ENCODE measurements at places on chromosomes 2 and 18. TPM values are rescaled to one million over a fixed set of nuclear protein-coding genes. Genes with fewer than 3 reads are reported as not detected.

The MREG gene
- total RNA-seq: 22.1 TPM

The UGT1A8 gene
- total RNA-seq: not detected

The RTKN gene
- 77.3 TPM for total RNA-seq

The PIEZO2 gene
- 7.5 TPM for total RNA-seq

The CIB4 gene
- not detected for total RNA-seq

The FAM110C gene
- total RNA-seq: 6.1 TPM

- peak; percentile 58 for DNase-seq
Observed at GRCh38 chr2:217261452-217261851, 401.6 kb upstream of the TNP1 start.

DNA sequence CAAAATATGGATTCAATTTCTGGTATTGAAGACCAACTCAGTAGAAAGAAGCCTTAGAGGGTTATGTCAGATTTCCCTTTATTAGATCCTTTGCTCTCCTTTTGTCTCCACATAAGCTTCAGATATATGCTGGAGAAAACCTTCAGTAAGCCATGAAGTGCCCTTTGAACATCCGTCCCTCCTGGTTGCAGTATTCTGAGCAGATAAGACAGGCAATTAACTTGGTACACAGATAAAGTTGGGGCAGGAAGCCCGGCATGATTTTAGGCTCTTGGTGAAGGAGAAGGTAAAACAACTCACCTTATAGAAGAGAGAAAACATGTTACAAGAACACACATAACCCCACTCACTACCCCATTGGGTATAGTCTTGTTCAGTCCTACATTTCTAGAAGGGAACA, 76.4 kb downstream of the SRD5A2 start:
- DNase-seq: no peak

- DNase-seq: no peak
Observed at GRCh38 chr2:96396602-96397001, 61.0 kb downstream of the NCAPH start.

DNA sequence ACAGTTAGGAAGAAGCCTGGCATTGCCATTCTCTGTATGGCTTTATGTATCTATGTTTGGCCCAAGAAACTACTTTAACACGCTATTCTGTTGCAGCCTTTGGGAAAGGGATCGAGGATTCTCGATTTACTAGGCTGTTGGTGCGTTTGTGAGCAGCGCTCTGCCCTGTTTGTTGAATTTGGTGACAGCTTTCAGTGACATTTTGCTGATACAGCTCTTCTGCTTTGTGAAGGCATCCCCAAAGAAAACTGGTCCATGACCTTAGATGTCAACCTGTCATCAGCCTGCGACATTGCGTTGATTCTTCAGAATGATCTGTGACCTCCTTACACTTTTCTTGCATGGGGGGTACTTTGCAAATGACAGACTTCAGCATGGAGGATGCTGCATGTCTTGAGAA, 431.5 kb downstream of the ARHGAP15 start:
- no peak for DNase-seq

DNA sequence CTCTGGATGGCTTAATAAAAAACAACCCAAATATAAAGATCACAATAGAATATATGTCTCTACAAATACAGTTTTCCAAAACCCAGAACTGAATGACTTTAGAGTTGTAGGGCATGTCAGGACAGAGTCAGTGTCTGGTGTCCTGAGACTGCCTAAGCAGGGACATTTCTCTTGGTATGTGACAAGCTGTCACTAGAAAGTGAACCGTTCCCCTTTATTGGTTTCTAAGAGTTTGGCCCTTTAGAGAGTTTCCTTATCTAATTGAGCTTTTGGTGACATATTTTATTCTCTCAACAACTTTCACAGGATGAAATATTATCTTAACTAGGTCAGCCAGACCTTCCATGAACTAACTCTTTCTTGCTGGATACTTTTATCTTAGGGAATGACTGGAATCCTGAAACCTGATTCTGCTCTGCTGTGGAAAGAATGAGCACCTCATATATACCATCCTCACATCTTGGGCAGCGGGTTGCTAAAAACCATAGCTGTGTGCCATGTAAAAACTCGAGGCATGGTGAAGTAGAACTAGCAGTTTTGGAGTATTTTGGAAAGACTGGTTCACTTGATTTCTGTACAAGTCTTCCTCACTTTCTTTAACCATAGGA, 54.8 kb downstream of the CAVIN2 start:
- DNase-seq: no peak

DNA sequence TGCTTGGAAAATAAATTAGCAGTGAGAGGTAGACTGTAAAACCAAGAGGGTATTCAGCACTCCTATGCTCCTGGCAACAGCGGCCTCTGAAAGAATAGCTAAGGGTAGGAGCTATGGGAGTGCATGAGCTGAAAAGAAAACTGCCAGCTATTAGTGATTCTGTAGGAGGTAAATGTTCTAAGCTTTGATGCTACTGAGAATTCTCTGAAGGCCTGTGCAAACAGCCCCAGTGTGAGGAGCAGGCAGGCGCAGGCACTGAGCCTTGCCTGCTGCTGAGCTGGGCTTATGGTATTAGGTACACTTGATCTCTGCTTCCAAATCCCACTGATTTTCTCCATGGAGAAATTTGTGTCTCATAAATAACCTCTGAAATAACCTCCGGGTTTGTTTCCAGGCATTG, 86.7 kb downstream of the NYAP2 start:
- no peak for DNase-seq

GRCh38 chr2:131148426-131148825, 43.3 kb downstream of the PLEKHB2 start:
- no peak for DNase-seq

GRCh38 chr2:81767187-81767912, 1462.8 kb upstream of the LRRTM1 start:
- DNase-seq: no peak

DNA sequence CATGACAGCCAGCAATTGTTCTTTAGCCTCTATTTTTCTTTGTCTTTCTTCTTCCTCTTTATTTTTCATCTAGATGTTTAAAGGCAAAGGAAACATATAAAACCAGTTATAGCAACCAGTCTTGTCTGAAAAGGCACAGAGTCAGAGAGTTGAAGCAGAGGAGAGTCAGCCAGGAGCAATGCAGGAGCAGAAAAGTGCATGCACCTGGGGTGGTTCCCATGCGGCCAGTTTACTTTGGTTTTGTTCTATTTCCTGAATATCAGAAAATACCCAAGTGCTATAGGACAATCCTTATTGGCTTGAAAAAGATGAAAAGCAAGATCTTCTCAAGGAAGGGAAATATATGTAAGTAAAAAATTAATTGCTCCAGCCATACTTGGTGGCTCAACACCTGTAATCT, 44.9 kb downstream of the CFAP210 start:
- DNase-seq: no peak

- DNase-seq: no peak
Observed at GRCh38 chr2:133417415-133417814, 150.8 kb downstream of the NCKAP5 start.

- DNase-seq: peak; percentile 38
Observed at GRCh38 chr18:45412577-45412976, 202.7 kb upstream of the SLC14A2 start.

GRCh38 chr2:105299290-105299689, 30.2 kb downstream of the TGFBRAP1 start:
- DNase-seq: no peak

DNA sequence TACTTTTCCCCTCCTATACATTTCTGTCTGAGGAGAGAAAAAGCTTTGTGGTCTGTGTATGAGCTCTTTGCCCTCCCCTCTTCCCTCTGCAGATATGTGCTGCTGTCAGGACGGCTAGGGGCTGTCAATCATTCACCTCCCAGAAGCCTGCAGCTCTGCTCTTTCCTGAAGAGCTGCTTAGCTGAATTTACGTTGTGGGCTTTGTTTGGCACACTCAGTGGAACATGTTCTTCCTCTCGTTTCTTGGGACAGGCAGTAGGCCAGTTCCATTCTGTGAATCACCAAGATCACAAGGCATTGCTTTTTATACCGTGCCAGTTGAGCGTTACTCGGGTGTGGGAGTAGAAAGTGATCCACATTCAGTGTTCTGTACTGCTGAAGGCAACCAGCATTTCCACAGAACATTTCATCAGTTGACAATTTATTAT, 136.7 kb downstream of the LAMA3 start:
- DNase-seq: peak; percentile 98

- DNase-seq: no peak
Observed at GRCh38 chr18:77071061-77071460, 61.5 kb downstream of the MBP start.

GRCh38 chr2:60152226-60152833, 401.1 kb downstream of the BCL11A start:
- no peak for DNase-seq

GRCh38 chr2:62568074-62568473, 62.1 kb upstream of the TMEM17 start:
- DNase-seq: no peak

GRCh38 chr18:64248836-64249235, 99.9 kb upstream of the LINC00305 start:
- no peak for DNase-seq
